ENCODE measurements at places on chromosomes 7 and 10. TPM values are rescaled to one million over a fixed set of nuclear protein-coding genes. Genes with fewer than 3 reads are reported as not detected.

The ABCC2 gene
- total RNA-seq = 0.75 TPM

The PILRA gene
- total RNA-seq = 0.12 TPM

The HOXA5 gene
- 0.66 TPM for total RNA-seq

The NAT16 gene
- under 0.01 TPM for total RNA-seq

The UNCX gene
- total RNA-seq = not detected

The MALRD1 gene
- total RNA-seq = 0.33 TPM

The ZNF789 gene
- 9.1 TPM for total RNA-seq

The C10orf62 gene
- 0.11 TPM for total RNA-seq

The EFCAB10 gene
- total RNA-seq = not detected

The FGF8 gene
- not detected for total RNA-seq

The CPED1 gene
- total RNA-seq = 117 TPM
